ENCODE measurements at places on chromosomes 6 and 20. TPM values are rescaled to one million over a fixed set of nuclear protein-coding genes. Genes with fewer than 3 reads are reported as not detected.

GRCh38 chr6:148530394-148530953 lies 187.8 kb downstream of the SASH1 start:
- no peak for DNase-seq

DNA sequence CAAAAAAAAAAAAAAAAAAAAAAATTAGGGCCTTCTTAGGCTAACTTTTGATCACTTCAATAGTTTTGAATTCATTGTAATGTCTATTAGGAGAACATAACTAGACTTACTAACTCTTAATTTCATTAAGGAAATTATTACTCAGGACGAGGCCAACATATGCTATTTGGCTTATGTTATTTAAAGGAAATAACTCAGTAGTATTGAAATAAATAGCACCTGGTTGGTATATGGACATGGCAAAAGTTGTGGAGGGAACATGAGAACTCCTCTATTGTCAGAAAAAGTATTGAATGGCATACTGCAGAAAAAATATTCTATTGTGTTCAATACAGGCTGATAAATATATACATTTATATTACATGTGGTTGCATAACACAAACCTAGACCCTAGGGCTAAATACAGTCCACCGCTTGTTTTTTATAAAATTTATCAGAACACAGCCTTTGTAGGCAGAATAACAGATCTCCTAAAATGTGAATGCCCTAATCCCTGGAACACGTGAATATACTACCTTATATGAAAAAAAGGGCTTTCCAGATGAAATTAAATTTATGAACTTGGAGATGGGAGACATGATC lies 18.0 kb downstream of the CYP24A1 start:
- no peak for DNase-seq

DNA sequence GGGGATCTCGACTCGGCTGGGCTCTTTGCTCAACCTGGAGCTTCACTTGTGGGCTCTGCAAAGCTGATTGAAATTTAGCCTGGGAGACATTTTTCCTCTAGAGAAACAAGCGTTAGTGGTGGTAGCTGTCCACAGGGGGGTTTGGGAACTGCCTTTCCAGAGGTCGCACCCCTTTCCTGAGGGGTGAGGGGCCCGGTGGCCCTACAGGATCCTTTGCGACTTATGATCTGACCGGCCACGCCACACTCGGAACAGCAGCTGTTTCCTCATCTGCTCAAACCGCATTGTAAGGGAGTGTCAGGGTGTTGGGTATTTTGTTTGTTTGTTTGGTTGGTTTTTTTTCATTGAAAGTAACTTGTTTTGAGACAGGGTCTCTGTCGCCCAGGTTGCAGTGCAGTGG lies 21.0 kb downstream of the PNLDC1 start:
- DNase-seq = no peak

DNA sequence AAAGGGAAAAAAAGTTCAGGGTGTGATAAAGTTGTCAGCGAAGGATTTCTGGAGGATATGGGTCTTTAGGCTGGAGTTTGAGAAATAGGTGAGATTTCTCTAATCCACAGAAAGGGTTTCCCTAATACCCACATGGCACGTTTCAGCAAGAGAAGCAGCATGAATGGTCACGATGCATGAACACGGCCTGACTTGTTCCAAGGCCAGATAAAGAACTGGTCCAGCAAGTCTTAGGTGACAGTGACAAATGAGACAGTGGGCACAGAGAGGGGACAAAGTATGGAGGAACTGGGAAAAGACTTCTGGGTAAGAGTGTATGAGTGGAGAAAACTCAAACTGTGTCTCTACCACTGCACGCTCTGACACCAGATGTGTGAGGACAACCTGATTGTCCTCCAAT lies 262.0 kb upstream of the FOXQ1 start:
- DNase-seq = no peak

DNA sequence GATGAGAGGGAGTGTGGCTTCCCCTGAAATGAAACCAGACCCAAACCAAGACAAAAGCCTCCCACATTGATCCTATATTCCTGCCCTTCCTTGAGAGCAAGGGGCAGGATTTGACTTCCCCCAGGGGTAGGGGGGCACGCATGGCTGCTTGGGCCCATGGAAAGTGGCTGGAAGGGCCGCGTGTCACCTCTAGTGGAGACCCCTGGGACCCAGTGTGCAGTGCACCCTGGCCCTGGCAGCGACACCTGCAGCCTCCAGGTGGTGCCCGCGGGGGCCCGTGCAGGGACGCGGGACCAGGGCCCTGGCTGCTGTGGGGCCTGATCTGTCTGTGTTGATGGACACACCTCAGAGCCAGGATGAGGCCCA lies 18.0 kb upstream of the SLCO4A1 start:
- no peak for DNase-seq

DNA sequence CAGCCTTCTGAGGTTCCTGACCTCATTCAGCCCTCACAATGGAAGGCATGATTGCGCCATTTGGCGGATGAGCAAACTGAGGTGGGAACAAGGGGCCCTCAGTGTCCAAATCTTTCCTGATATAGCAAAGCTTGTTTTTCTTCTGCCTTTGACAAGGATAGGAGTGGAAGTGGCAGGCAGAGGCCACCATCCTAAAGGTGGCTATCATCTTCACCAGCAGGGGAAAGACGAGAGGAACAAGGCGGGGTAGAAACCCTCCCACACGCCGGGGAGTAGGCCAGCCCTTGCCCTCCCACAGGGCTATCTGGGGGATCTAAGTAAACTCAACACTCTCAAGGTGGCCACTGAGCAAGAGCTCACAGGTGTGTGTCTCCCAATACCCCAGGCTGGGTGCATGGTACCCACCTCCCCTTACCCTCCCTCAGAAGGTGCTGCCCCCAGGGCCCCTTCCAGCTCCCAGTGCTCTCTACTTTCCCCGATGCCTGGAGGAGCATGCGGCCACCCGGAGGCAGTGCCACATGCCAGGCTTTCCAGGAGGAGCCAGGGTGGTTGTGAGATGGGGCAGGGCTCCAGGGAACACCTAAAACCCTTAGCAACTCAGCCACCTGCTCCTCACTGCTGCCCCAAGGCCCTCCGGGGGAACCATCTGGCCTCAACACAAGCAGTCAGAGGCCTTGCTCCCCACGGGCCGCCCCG lies 11.2 kb downstream of the SPDEF start:
- DNase-seq = no peak

- peak; percentile 98 for DNase-seq
Measured at GRCh38 chr6:77456531-77457248, 6.6 kb downstream of the HTR1B start.

Gene PAX1
- not detected for total RNA-seq

Gene DLK2
- total RNA-seq = 0.92 TPM

Data from glomerular endothelial cell (primary cell).